Smooth muscle cell of the pulmonary artery (primary cell): ENCODE measurements at places on chromosomes 4 and X. TPM values are rescaled to one million over a fixed set of nuclear protein-coding genes. Genes with fewer than 3 reads are reported as not detected.

PABPC4L gene
- total RNA-seq = 0.26 and 0.30 TPM in 2 replicates

PNMA6E gene
- not detected in 2 replicates for total RNA-seq

CT45A1 gene
- not detected in 2 replicates for total RNA-seq

GPRASP1 gene
- total RNA-seq = 2.8 and 4.6 TPM in 2 replicates

VEGFC gene
- 60.5 and 84.3 TPM in 2 replicates for total RNA-seq

ODAPH gene
- not detected in 2 replicates for total RNA-seq

AFM gene
- total RNA-seq = not detected in 2 replicates

COL4A6 gene
- 16.2 and 62.2 TPM in 2 replicates for total RNA-seq

MAGEA2 gene
- total RNA-seq = not detected in 2 replicates

PDK3 gene
- 21.3 and 32.3 TPM in 2 replicates for total RNA-seq

NWD2 gene
- total RNA-seq = not detected in 2 replicates

FRAS1 gene
- 2.0 and 37.8 TPM in 2 replicates for total RNA-seq

ATP2B3 gene
- total RNA-seq = 0.07 and 0.20 TPM in 2 replicates

TEX13B gene
- total RNA-seq = not detected in 2 replicates

SLITRK4 gene
- 0.43 and 2.0 TPM in 2 replicates for total RNA-seq

C4orf36 gene
- 0.20 and 0.33 TPM in 2 replicates for total RNA-seq

SPANXN4 gene
- not detected in 2 replicates for total RNA-seq

ERVMER34-1 gene
- not detected in 2 replicates for total RNA-seq

HSFX3 gene
- not detected in 2 replicates for total RNA-seq

METTL14 gene
- total RNA-seq = 18.2 and 23.1 TPM in 2 replicates

GSPT2 gene
- 4.8 and 7.0 TPM in 2 replicates for total RNA-seq

RHOXF2 gene
- total RNA-seq = not detected in 2 replicates

CTAG2 gene
- total RNA-seq = not detected in 2 replicates

XPNPEP2 gene
- 0.10 and 1.2 TPM in 2 replicates for total RNA-seq

EMD gene
- total RNA-seq = 22.8 and 26.8 TPM in 2 replicates

CYBB gene
- not detected in 2 replicates for total RNA-seq

NIPAL1 gene
- 0.46 and 2.0 TPM in 2 replicates for total RNA-seq

FGF13 gene
- total RNA-seq = 0.13 and 0.86 TPM in 2 replicates

MAGEA11 gene
- total RNA-seq = not detected in 2 replicates

ARHGEF38 gene
- not detected in 2 replicates for total RNA-seq

GAGE12E gene
- not detected in 2 replicates for total RNA-seq

FAM47E gene
- total RNA-seq = 0.59 and 1.2 TPM in 2 replicates

SH3D19 gene
- 20.3 and 48.0 TPM in 2 replicates for total RNA-seq

DCLK2 gene
- 6.9 and 14.2 TPM in 2 replicates for total RNA-seq

OTC gene
- total RNA-seq = not detected in 2 replicates

NAP1L2 gene
- 1.2 and 1.3 TPM in 2 replicates for total RNA-seq

IL2 gene
- not detected in 2 replicates for total RNA-seq

HSD17B13 gene
- 0.13 TPM in 2 replicates for total RNA-seq

CSAG3 gene
- not detected in 2 replicates for total RNA-seq

P2RY10 gene
- not detected in 2 replicates for total RNA-seq

MBTPS2 gene
- total RNA-seq = 21.6 and 26.2 TPM in 2 replicates

SATL1 gene
- not detected in 2 replicates for total RNA-seq

SORCS2 gene
- 0.33 and 0.53 TPM in 2 replicates for total RNA-seq

BGN gene
- 369 and 546 TPM in 2 replicates for total RNA-seq

EDA gene
- total RNA-seq = 0.30 and 1.8 TPM in 2 replicates

SOWAHB gene
- total RNA-seq = 0.03 TPM in 1 of 2 replicates, not detected in the other

ELOVL6 gene
- total RNA-seq = 14.2 and 14.5 TPM in 2 replicates

ASB12 gene
- not detected in 2 replicates for total RNA-seq

MAGEB17 gene
- not detected in 2 replicates for total RNA-seq

FGF16 gene
- total RNA-seq = 0.30 and 1.5 TPM in 2 replicates

RCHY1 gene
- total RNA-seq = 17.5 and 25.2 TPM in 2 replicates
